ENCODE measurements at places on chromosomes 3 and 15.

DNA sequence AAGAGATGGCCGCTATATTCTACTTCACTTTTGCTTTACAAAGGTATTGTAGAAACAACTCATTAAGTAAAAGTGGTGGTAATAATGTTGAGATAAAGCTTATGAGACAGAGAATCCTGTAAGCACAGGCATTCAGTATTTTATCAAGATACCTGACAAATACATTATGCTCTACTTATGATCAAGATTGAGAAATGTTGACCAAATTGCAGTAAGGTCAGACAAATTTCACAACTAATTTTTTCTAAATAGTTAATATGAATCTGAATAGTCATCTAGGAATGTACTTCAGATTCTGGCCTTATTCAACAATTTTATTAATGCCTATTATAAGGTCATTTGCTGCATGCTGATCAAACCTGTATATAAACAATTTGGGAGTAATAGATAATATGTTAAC lies 95.1 kb upstream of the MBNL1 start:
- DNase-seq, result no peak

GRCh38 chr3:157427901-157428300 lies 8.7 kb upstream of the PTX3 start:
- no peak for DNase-seq

- DNase-seq, result peak; percentile 90
These were observed 46.8 kb downstream of the MGLL start for GRCh38 chr3:127775398-127776109.

GRCh38 chr15:39430389-39430788 lies 150.5 kb upstream of the THBS1 start:
- DNase-seq, result no peak

DNA sequence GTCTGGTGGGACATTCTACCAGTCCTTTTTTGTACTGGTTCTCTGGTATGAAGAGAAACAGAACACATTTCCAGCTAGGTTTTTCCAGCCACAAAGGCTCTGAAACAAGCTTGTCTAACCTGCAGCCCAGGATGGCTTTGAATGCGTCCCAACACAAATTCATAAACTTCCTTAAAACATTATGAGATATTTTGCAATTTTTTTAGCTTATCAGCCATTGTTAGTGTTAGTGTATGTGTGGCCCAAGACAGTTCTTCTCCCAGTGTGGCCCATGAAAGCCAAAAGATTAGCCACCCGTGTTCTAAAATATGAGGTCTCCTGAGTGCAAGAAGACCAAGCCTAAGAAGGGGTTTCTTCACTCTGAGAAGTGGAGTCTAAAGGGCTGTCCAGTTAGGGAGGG lies 18.4 kb upstream of the TIMP4 start:
- no peak for DNase-seq

DNA sequence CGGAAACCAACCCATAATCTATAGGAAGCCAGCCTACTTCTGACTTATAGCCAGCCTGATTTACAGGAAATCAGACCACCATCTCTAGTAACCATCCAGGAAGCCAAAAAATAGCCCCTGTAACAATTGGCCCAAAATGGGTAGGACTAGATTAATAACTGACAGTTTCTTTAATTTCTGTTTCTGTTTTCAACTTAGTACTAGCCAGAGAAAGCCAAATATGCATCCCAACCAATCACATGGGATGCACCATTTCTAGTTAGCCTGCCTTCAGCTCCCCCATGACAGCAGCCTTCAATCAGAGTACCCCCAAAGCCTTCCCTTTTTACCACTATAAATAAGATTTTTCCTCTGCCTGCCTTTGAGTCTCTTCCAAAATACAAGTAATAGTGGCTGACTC lies 239.1 kb upstream of the GADL1 start:
- DNase-seq, result no peak

- no peak for DNase-seq
These were observed 29.0 kb downstream of the IFT122 start for GRCh38 chr3:129469026-129469425.

GRCh38 chr3:119257654-119258410 lies 17.2 kb upstream of the B4GALT4 start:
- no peak for DNase-seq

DNA sequence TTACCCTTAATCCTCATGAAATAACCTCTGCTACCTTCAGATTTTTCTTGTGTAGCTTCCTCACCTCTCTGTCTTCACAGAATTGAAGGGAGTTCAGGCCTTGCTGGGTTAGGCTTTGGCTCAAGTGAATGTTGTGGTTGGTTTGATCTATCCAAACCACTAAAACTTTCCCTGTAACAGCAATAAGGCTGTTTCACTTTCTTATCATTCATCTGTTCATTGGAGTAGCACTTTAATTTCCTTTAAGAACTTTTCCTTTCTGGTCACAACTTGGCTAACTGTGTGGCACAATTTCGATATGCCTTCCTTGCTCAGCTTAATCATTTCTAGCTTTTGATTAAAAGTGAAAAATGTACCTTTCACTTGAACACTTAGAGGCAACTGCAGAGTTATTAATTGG lies 129.8 kb downstream of the NR1I2 start:
- no peak for DNase-seq

GRCh38 chr15:84775867-84776449 lies 27.6 kb downstream of the ZNF592 start:
- DNase-seq, result no peak

DNA sequence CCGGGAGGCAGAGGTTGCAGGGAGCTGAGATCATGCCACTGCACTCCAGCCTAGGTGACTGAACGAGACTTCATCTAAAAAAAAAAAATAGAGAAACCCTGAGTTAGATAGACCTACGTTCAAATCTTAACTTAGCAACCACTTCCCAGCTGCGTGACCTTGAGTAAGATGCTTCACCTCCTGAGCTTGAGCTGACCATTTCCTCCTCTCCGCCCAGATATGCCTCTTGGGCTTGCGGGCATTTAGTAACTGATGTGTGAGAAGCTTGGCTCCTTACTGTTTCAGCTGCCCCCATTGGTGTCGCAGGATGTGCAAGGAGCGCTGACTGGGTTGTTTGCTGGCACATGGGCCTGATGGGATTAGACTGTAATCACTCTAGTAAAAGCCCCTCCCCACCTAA lies 26.9 kb upstream of the ATG7 start:
- no peak for DNase-seq
